Activated CD8-positive, alpha-beta T cell treated with anti-CD3 and anti-CD28 coated beads, Interleukin-2, amount 10 ng/mL, durations not matched to agents 7 days and 5 days (primary cell): ENCODE measurements at places on chromosomes 2 and 18. TPM values are rescaled to one million over a fixed set of nuclear protein-coding genes. Genes with fewer than 3 reads are reported as not detected.

GRCh38 chr18:27985832-27986231, 191.1 kb downstream of the CDH2 start:
- no peak for DNase-seq
- H3K4me3 ChIP-seq: no peak overlapping the region
- no peaks in the 10 kb centered on the region for H3K4me1 ChIP-seq

GRCh38 chr2:45649858-45650811, 1.3 kb upstream of the PRKCE start:
- H3K27me3 ChIP-seq: peaks cover 11% of the 10 kb centered on the region
- DNase-seq: peak; percentile 65
- H3K27ac ChIP-seq: peak overlapping the region; percentile 81
- H3K36me3 ChIP-seq: peaks cover 4% of the 10 kb centered on the region
- peak overlapping the region; percentile 92 for H3K4me3 ChIP-seq
- peaks cover 31% of the 10 kb centered on the region for H3K4me1 ChIP-seq

GRCh38 chr2:32474381-32474780, 117.6 kb downstream of the BIRC6 start:
- no peak overlapping the region for H3K27ac ChIP-seq
- peaks cover 37% of the 10 kb centered on the region for H3K36me3 ChIP-seq
- DNase-seq: no peak
- H3K4me1 ChIP-seq: peaks cover 6% of the 10 kb centered on the region
- H3K27me3 ChIP-seq: no peaks in the 10 kb centered on the region
- H3K4me3 ChIP-seq: no peak overlapping the region

DNA sequence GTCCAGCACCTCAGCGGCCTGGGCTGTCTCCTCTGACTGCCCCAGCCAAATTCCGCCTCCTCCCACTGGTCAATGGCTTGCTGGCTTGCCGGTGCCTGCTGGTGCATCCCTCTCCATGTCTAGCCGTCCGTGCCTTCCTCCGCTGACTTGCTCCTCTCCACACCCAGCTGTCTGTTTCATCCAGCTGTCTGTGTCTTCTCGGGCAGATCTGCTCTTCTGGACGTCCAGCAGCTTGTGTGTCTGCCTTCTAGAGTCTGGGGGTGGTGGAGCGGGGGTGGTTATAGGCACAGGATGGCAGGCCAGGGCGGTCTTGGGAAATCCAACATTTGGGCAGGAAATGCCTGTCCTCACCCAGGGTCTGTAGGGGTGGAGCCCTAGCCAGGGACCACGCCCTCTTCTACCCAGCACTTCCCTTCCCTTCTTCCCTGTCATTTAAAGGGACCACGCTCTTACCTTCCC, 369.2 kb downstream of the GALNT13 start:
- H3K27me3 ChIP-seq: no peaks in the 10 kb centered on the region
- H3K27ac ChIP-seq: no peak overlapping the region
- no peaks in the 10 kb centered on the region for H3K4me1 ChIP-seq
- H3K36me3 ChIP-seq: no peaks in the 10 kb centered on the region

DNA sequence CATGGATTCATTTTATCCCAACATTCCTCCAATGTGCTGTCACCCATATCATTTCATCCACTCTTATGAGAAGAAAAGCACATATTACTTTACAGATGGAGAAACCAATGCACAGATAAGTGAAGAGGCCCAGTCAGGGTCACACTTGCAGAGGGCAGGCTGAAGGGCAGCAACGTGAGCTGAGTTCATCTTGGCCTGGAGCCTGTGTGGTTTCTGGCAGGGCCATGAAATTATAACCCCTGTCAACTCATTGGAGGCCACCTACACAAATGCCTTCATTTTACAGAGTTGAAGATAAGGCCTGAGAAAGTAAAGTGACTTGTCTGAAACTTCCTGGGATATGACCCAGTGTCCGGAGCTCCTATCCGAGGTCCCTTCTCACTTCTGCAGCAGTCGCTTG, 88.4 kb upstream of the NRP2 start:
- no peaks in the 10 kb centered on the region for H3K4me1 ChIP-seq
- no peak overlapping the region for H3K4me3 ChIP-seq
- DNase-seq: no peak
- H3K27ac ChIP-seq: no peak overlapping the region
- peaks cover 6% of the 10 kb centered on the region for H3K27me3 ChIP-seq

- H3K36me3 ChIP-seq: no peaks in the 10 kb centered on the region
- no peak for DNase-seq
- H3K27ac ChIP-seq: no peak overlapping the region
- no peak overlapping the region for H3K4me3 ChIP-seq
Observed at GRCh38 chr18:6951336-6952090, 166.1 kb downstream of the LAMA1 start.

DNA sequence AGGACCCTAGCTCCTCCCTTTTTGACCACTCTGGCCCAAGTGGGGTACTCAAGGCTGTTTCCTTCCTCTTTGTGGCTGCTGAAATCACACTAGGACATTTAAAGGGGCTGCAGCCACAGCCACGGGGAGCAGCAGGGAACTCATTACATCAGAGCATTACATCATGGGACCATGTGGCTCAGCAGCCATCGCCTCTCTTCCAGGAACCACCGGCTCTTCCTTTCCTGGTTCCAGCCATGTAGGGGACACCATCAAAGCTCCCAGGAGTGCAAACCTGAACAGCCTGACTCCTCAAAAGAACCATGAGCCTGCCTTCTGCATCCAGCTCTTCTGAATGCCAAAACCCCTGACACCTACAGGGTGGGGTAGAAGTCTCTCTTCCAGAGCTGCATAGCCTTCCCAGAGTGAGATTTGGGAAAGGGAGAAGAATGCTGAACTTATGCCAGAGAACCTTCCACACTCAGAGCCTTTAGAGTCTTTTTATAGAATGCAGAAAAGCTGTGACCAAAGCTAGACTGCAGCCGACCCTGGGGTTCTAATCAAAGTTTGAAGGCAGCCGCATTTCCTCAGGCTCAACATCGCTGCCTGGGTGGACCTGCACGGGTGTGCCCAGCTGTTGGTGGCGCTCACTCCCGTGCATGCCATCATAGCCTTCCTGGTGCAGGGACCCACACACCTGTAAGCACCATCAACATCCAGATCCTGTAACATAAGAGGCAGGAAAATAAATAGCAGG, 121.7 kb downstream of the KLHL29 start:
- DNase-seq: no peak
- no peak overlapping the region for H3K4me3 ChIP-seq
- H3K36me3 ChIP-seq: no peaks in the 10 kb centered on the region
- peaks cover 26% of the 10 kb centered on the region for H3K4me1 ChIP-seq
- peaks cover 12% of the 10 kb centered on the region for H3K27me3 ChIP-seq

- no peak for DNase-seq
- H3K4me3 ChIP-seq: no peak overlapping the region
- H3K36me3 ChIP-seq: no peaks in the 10 kb centered on the region
Observed at GRCh38 chr18:29004921-29005320, 828.0 kb upstream of the CDH2 start.

- no peak for DNase-seq
- H3K27me3 ChIP-seq: peaks cover 8% of the 10 kb centered on the region
- H3K4me1 ChIP-seq: peaks cover 12% of the 10 kb centered on the region
- no peaks in the 10 kb centered on the region for H3K36me3 ChIP-seq
Observed at GRCh38 chr2:174711206-174711605, 53.1 kb downstream of the CHRNA1 start.

GRCh38 chr2:234702731-234703225, 205.9 kb upstream of the ARL4C start:
- no peaks in the 10 kb centered on the region for H3K36me3 ChIP-seq
- no peak overlapping the region for H3K27ac ChIP-seq
- no peaks in the 10 kb centered on the region for H3K27me3 ChIP-seq
- no peak for DNase-seq
- no peak overlapping the region for H3K4me3 ChIP-seq
- H3K4me1 ChIP-seq: no peaks in the 10 kb centered on the region

GRCh38 chr18:59024829-59025228, 114.9 kb upstream of the SEC11C start:
- no peak overlapping the region for H3K4me3 ChIP-seq
- no peaks in the 10 kb centered on the region for H3K36me3 ChIP-seq
- peaks cover 9% of the 10 kb centered on the region for H3K27me3 ChIP-seq
- no peaks in the 10 kb centered on the region for H3K4me1 ChIP-seq
- H3K27ac ChIP-seq: no peak overlapping the region

- no peak overlapping the region for H3K4me3 ChIP-seq
- H3K36me3 ChIP-seq: no peaks in the 10 kb centered on the region
- no peaks in the 10 kb centered on the region for H3K27me3 ChIP-seq
- DNase-seq: no peak
- no peaks in the 10 kb centered on the region for H3K4me1 ChIP-seq
Observed at GRCh38 chr2:164752956-164753355, 88.7 kb downstream of the COBLL1 start.

- H3K4me3 ChIP-seq: no peak overlapping the region
- H3K27ac ChIP-seq: no peak overlapping the region
- H3K4me1 ChIP-seq: peaks cover 3% of the 10 kb centered on the region
- no peak for DNase-seq
Observed at GRCh38 chr2:86499326-86499725, 58.2 kb downstream of the KDM3A start.

- no peaks in the 10 kb centered on the region for H3K4me1 ChIP-seq
- H3K27ac ChIP-seq: no peak overlapping the region
- H3K4me3 ChIP-seq: no peak overlapping the region
Observed at GRCh38 chr2:235139956-235140800, 188.4 kb downstream of the SH3BP4 start.

DNA sequence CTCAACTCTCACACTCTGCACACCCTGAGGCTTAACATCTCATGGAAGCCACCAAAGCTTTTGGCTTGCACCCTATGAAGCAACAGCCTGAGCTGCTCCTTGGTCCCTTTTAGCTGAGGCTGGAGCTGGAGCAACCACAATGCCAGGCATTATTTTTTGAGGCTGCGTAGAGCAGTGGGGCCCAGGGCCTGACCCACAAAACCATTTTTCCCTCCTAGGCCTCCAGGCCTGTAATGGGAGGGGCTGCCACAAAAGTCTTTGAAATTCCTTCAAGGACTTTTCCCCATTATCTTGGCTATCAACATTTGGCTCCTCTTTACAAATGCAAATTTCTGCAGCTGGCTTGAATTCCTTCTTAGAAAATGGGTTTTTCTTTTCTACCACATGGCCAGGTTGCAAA, 39.8 kb downstream of the CTNNA2 start:
- H3K27ac ChIP-seq: no peak overlapping the region
- H3K4me1 ChIP-seq: no peaks in the 10 kb centered on the region
- no peak for DNase-seq
- no peak overlapping the region for H3K4me3 ChIP-seq
- H3K27me3 ChIP-seq: no peaks in the 10 kb centered on the region
- no peaks in the 10 kb centered on the region for H3K36me3 ChIP-seq

- no peak overlapping the region for H3K27ac ChIP-seq
- no peaks in the 10 kb centered on the region for H3K4me1 ChIP-seq
- no peak overlapping the region for H3K4me3 ChIP-seq
- H3K36me3 ChIP-seq: no peaks in the 10 kb centered on the region
- no peak for DNase-seq
Observed at GRCh38 chr2:99643787-99644418, 154.1 kb upstream of the REV1 start.

DNA sequence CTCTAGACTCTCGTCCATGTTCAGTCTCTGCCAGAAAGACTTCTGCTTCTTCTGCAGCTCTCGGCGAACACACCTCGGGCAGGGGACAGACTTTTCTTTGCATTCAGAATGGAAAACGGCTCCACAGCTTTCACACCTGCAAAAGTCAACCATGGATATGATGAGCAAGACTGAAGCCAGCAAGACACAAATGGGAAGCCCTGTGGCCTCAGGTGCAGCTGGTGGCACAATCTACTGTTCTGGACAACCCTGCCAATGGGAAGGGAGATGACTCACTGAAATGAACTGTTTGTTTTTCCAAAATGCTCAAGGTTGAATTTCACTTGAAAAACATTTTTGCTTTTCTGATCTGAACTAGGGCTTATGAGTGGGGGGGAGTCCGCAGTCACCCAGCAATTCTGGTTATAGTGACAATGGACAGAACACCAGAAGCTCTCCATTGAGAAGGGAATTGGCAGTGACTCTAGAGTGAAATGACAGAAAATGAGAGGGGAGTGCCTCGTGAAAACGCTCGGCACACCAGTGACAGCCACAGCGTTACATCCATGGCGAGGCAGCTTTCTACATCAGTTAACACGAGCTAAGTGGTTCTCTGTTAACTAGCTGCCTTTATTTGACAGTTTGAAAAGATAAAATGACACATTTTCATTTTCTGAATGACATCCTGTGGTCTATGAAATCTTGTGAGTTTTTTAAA, 58.8 kb upstream of the FZD5 start:
- no peaks in the 10 kb centered on the region for H3K36me3 ChIP-seq
- no peak overlapping the region for H3K27ac ChIP-seq
- H3K4me1 ChIP-seq: peaks cover 14% of the 10 kb centered on the region
- DNase-seq: no peak

- no peak overlapping the region for H3K4me3 ChIP-seq
- DNase-seq: no peak
- H3K27ac ChIP-seq: no peak overlapping the region
- H3K27me3 ChIP-seq: no peaks in the 10 kb centered on the region
- no peaks in the 10 kb centered on the region for H3K36me3 ChIP-seq
Observed at GRCh38 chr2:104744537-104744936, 109.4 kb upstream of the POU3F3 start.

GRCh38 chr2:130765464-130765863, 10.1 kb downstream of the AMER3 start:
- H3K27ac ChIP-seq: no peak overlapping the region
- H3K4me1 ChIP-seq: no peaks in the 10 kb centered on the region
- no peak overlapping the region for H3K4me3 ChIP-seq
- no peaks in the 10 kb centered on the region for H3K36me3 ChIP-seq

DNA sequence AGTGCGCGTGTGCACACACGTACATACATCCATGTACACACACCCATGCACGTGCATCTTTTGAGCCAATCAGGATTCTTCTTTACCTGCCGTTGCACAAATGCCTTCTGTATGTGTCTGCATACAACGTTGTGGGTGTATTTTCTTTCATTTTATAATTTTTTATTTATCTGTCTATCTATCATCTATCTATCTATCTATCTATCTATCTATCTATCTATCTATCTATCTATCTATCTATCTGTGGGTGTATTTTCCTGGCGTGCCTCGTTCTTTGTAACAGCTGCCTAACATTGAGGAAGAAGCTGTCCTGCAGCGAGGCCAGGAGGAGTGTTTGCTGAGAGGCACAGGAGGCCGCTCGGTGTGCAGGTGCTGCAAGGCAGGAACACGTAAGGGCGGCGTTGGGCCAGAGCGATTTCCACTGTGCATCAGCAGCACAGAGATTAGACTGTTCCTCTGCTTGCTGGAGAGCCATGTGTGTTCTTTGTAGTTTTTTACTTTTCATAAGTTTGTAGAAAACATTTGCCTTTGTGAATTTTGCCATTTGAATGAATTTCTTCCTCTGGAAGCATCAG, 84.4 kb downstream of the DGKD start:
- H3K4me1 ChIP-seq: peaks cover 24% of the 10 kb centered on the region
- H3K27me3 ChIP-seq: no peaks in the 10 kb centered on the region
- peaks cover 61% of the 10 kb centered on the region for H3K36me3 ChIP-seq

DNA sequence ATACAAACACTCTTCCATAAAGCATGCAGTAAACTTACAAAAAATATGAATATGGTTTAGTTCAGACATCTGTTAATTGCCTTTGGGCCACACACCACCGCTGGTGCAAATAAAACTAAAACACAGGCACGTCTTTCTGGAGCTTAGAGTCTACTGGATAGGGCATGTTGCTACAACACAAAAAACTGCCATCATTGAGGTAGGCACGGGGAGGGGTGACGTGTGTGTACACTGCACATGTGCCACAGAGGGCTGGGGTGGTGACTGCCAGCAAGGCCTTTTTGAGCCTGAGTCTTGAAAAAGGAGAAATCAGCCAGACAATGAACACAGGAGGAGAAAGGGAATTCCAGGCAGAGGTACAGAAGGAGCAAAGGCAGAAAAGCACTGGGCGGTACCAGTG, 5.1 kb downstream of the SERPINE2 start:
- H3K27me3 ChIP-seq: peaks cover 6% of the 10 kb centered on the region
- DNase-seq: no peak
- H3K36me3 ChIP-seq: peaks cover 17% of the 10 kb centered on the region
- H3K4me3 ChIP-seq: no peak overlapping the region
- no peak overlapping the region for H3K27ac ChIP-seq

The OTOS gene
- total RNA-seq: not detected

The STEAP3 gene
- 0.13 TPM for total RNA-seq

The ANKRD30B gene
- total RNA-seq: not detected
